NB4 (cell line): ENCODE measurements at places on chromosomes 3 and 15.

- DNase-seq: no peak
Measured at GRCh38 chr3:159870723-159871122, 117.9 kb upstream of the IL12A start.

GRCh38 chr3:24562895-24563294, 68.2 kb upstream of the THRB start:
- no peak for DNase-seq

- no peak for DNase-seq
Measured at GRCh38 chr15:100256970-100257650, 84.7 kb downstream of the ADAMTS17 start.

DNA sequence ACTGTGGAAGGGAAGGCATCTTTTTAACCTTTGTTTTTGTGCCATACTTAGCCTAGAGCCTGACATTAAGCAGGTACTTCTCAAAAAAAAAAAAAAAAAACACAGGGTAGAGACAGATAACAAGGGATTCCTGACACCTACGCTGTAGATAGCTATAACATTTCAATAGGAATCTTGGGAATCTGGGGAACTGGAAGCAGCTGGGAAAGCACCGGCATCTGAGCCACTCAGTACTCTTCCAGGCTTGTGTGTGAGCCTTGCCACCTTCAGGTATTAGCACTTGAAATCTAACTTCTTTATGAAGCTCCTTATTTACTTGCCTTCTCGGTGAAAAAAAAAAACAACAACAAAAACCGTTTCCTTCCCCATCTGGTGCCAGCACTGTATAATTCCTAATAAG, 46.8 kb downstream of the PIK3CA start:
- no peak for DNase-seq

- no peak for DNase-seq
Measured at GRCh38 chr3:40780925-40781406, 256.2 kb downstream of the ZNF621 start.

GRCh38 chr3:194364652-194365434, 4.7 kb downstream of the LRRC15 start:
- DNase-seq: no peak

GRCh38 chr15:101534376-101534970, 45.0 kb upstream of the PCSK6 start:
- no peak for DNase-seq

DNA sequence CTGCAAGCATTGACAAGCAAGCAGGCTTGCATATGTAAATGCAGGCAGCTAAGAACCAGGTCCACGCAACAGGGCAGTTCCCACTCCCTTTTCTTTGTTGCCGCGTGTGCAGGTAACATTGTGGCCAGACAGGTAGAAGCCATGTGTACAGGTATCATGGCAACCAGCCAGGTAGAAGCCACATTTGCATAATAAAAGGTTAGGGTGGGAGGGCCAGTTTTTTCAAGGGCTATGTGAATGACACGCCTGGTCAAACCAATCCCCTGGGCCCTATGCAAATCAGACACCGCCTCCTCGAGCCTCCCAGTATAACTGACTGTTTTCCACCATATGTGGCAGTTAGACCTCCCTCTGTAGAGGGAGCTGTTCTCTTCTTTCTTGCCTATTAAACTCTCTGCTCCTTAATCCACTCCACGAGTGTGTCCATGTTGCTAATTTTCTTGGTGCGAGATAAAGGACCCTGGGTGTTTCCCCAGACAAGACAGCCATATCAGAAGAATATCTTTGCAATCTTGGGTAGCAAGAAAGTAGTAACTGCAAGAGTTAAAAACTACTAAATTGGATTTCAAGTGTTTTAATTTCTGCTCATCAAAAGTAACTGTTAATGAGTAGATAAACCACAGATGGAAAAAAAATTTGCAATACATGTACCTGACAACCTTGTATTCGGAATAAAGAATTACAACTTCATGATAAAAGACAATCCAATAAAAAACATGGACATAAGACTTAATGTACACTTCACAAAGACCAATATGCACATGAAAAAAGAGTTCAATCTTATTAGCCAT, 21.8 kb downstream of the PCOLCE2 start:
- DNase-seq: peak; percentile 30

DNA sequence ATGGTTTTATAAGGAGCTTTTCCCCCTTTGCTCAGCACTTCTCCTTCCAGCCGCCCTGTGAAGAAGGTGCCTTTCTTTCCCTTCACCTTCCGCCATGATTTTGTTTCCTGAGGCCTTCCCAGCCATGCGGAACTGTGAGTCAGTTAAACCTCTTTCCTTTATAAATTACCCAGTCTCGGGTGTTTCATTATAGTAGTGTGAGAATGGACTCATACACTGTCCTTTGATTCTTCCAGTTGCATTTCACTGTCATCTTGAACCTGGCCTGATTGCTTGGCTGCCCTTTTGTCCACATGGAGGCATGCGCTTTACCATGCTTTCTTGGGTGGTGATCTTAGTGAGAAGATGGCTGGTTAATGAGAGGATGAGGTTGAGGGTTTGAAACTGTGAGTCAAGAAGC, 23.2 kb downstream of the USP13 start:
- no peak for DNase-seq

GRCh38 chr3:137219801-137220445, 262.1 kb downstream of the IL20RB start:
- no peak for DNase-seq

DNA sequence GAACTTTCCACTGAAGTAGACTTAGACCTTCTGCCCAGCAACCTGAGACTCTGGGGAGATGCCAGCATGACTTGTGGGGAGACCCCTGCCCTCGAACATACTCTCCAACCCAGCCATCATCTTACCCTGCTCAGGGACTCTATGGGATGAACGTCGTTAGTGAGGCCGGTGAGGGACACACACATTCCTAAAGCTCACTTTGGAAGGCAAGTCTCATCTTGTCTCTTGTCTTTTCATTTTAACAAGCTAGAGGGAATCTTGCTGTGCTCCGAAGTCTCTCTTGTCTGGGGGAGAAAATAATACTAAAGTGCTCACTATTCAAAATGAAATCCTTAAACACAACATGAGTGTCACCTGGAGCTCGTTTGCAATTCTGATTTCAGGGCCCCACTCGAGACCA, 239.5 kb upstream of the HES1 start:
- no peak for DNase-seq

DNA sequence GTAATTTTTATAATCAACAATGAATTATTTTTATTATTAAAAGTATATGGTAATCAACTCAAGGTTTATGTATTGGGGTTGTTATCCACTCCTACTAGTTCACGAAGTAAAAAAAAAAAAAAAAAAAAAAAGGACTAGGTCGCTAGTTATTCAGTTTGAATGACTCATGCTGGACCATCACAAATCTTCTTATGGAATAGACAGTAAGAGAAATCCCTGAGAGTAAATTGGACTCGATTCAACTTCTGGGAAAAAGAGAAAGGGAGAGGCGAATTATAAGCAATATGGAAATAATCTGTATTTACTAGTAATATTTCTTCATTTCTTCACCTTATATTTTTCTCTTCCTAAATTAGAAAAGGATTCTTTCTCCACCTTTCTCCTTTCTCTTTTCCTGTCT, 2.0 kb downstream of the MYEF2 start:
- DNase-seq: no peak

DNA sequence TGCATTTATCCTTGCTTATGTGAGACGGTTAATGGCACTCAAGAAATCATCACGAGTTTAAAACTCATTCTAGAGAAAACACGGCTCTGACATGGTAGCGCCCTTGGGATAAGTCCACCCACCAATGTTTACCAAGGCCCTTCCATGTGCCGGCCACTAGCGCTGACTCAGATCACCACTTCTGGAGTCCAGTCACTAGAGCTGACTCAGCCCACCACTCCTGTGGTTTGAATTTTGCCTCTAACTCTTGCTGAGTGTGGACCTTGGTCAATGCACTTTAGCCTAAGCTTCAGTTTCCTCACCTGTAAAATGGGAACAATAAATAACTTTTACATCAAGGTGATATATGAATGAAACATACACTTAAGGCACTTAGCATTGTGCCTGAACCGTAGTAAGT, 358.4 kb upstream of the PROK2 start:
- no peak for DNase-seq

- DNase-seq: no peak
Measured at GRCh38 chr3:178244733-178245709, 291.2 kb upstream of the KCNMB2 start.

GRCh38 chr15:67564021-67564967, 21.8 kb downstream of the MAP2K5 start:
- DNase-seq: peak; percentile 17

GRCh38 chr3:98986073-98986472, 84.6 kb upstream of the DCBLD2 start:
- no peak for DNase-seq

DNA sequence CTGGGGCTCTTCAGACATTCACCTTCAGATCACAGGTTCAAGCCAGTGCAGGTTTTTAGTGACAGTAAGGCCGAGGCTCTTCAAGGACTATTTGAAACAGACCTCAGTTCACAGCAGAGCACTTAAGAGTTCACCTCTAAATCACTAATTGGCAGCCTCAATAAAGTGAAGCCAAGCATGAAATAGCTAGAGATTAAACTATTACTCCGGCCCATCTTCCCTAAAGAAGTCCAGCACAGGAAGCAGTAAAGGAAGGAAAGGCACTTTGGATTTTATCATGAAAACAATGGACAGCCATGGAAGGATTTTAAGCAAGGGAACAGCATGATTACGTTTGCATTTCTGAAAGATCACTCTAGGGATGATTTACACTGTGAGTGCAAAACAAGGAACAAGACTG, 27.6 kb upstream of the ARL6 start:
- DNase-seq: no peak

DNA sequence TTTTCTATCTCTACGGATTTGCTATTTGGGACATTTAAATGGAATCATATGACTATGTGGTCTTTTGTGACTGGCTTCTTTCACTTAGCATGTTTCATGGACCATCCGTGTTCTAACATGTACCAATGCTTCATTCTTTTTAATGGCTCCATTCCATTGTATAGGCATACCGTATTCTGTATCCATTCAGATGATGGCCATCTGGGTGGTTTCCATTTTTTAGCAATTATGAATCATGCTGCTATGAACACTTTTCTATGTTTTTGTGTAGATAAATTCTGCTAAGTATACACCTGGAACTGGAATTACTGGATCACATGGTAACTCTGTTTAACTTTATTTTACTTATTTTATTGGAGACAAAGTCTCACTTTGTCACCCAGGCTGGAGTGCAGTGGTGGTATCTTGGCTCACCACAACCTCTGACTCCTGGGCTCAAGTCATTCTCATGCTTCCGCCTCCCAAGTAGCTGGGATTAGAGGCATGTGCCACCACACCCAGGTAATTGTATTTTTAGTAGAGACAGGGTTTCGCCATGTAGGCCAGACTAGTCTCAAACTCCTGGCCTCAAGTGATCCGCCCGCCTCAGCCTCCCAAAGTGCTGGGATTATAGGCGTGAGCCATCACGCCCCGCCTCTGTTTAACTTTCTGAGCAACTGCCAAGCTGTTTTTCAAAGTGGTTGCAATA, 13.4 kb downstream of the UBP1 start:
- DNase-seq: no peak

DNA sequence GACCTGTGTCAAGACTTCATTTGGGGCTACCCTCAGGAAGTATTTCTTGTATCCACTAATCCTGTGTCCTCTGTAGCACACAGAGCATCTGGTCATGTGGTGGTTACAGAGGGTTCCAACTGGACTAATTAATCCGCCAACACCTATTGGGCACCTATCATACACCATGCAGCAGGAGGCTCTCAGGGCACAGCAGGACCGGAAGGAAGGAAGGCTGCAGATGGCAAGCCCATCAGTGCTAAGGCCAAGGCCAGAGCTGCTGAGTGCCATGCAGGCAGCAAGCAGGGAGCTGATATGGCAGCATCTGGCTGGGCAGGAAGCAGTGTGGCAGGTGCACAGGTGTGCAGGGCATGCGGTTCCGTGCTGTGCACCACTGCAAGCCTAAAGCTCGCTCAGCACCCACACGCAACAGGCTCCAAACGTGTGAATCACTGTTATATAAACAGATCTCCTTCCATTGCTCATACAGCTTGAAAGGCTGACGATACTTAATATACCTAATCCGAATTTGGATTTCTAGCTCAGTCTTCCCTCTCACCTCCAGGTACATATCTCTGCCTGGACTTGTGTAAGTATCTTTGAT, 64.4 kb upstream of the SNRPA1 start:
- no peak for DNase-seq
